T-cell (primary cell): ENCODE measurements at places on chromosomes 12 and 14.

GRCh38 chr14:98548071-98548686, 723.8 kb downstream of the BCL11B start:
- no peak for DNase-seq

DNA sequence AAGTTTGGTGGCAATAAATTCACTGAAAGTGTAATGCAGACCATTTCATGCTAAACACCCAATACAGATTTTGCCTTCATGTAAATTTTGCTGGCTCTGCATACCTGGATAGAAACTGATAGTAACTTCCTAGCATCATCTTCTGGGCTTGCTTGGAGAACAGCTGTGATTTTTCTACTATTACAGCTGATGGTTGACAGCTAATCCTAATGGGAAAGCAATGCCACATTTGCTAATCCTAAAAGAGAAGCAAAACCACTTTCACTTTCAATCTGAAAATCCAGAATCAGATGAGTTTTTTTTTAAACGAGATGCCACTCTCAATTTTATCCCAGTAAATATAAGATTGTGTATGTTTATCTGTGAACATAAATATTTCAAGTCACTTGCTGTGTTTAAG, 1035.9 kb downstream of the TRHDE start:
- no peak for DNase-seq

- no peak for DNase-seq
Measured at GRCh38 chr12:106353175-106353574, 4.4 kb upstream of the POLR3B start.

DNA sequence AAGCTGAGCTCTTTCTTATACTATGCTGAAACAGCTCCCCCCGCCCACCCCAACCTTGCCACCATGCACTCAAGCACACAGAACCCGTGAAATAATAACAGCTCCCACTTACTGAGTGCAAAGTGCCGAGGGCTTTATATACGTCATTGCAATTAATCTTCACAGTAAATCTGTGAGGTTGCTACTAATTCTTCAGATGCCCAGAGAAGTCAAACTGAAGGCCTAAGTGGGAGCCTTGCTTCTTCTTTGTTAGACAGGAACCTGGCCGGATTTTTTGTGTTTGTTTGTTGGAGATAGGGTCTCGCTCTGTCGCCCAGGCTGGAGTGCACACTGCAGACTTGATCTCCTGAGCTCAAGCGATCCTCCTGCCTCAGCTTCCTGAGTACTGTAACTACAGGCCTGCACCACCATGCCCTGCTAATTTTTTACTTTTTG, 34.0 kb downstream of the VCPKMT start:
- DNase-seq: peak; percentile 84

GRCh38 chr12:57611827-57612710, 834 bp downstream of the ARHGEF25 start:
- DNase-seq: no peak

DNA sequence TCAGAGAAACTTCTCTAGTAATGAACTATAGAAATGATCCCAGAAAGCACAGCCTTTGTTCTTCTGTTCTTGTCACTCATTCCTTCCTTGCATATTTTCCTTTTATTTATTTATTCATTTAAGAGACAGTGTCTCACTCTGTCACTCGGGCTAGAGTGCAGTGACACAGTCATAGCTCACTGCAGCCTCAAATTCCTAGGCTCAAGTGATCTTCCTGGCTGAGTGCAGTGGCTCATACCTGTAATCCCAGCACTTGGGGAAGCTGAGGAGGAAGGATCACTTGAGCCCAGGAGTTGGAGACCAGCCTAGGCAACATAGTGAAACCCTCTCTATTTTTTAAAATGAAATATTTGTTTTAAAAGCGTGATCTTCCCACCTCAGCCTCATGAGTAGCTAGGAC, 11.5 kb downstream of the TECPR2 start:
- no peak for DNase-seq

GRCh38 chr12:125152463-125152862, 87.2 kb downstream of the AACS start:
- DNase-seq: no peak
